ENCODE measurements at places on chromosomes 16 and 17.

GRCh38 chr16:79808731-79809130 is 208.2 kb upstream of the MAF start:
- no peak for DNase-seq

- DNase-seq: no peak
These were observed 153.4 kb downstream of the ZFHX3 start for GRCh38 chr16:72894293-72895151.

DNA sequence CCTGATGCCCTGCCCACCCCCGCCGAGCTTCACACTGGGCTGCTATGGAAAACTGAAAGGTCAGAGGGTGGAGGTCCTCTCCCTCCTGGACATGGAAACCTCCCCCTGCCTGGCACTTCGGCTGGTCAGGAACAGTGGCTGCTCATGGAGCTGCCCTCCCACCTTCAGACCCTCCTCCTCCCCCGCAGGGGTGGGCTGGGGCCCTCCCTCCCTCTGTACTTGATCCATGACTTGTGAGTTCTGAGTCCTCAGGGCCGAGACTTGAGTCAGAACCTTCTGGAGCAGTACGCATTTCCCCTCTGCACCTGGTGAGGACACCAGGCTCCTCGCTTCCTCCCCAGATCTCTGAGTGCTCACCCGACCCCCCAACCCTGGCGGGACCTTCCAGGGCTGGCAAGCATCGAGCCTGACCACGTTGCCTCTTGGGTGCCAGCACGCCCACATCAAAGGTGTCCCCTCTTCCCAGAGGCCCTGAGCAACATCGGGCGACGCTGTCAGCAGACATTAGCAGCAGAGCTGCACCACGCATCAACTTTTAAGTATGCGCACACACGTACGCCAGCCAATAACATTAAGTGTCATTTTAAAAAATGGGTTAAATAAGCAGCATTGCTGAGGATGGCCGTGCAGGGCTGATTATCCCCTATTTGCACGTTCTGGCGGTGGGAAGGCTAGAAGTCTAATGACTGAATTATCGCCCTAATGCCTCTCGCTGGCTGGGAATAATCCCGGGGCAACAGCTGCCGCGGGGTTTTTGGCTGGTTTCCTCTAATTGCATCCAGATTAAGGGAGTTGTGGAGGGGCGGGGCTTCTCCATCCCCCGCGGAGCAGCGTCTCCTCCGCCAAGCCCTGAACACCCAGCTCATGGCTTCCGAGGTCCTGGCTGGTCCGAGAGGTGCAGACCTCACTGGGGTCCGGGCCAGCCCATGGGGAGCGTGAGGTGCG is 98.0 kb downstream of the TBC1D16 start:
- no peak for DNase-seq

- DNase-seq: no peak
These were observed 57.9 kb upstream of the TNRC6A start for GRCh38 chr16:24671455-24671954.

- DNase-seq: peak; percentile 53
These were observed 1.8 kb downstream of the MAP3K14 start for GRCh38 chr17:45314741-45315647.

- DNase-seq: no peak
These were observed 35.1 kb downstream of the CDH1 start for GRCh38 chr16:68772030-68772681.

DNA sequence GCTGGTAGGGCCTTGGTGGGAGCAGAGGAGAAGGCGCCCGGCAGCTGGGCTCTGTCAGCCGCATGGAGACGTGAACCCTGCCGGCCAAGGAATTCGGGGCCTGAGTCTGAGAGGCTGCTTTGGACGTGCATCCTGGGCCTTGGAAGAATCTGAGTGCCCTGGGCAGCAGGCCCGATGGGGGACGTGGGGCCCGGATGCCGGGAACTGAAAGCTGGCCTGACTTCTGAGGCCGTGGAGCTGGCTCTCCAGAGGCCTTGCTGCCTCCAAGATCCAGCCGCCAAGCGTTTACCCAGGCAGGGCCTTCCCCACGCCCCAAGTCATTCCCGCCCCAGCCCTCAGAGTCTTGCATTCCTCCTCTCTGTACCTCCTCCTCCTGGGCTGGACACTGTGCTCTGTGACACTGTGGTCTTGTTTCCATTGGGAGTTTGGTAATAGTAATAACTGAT is 37.2 kb downstream of the NKD1 start:
- no peak for DNase-seq

- no peak for DNase-seq
These were observed 252.1 kb downstream of the PHKB start for GRCh38 chr16:47713225-47713595.

DNA sequence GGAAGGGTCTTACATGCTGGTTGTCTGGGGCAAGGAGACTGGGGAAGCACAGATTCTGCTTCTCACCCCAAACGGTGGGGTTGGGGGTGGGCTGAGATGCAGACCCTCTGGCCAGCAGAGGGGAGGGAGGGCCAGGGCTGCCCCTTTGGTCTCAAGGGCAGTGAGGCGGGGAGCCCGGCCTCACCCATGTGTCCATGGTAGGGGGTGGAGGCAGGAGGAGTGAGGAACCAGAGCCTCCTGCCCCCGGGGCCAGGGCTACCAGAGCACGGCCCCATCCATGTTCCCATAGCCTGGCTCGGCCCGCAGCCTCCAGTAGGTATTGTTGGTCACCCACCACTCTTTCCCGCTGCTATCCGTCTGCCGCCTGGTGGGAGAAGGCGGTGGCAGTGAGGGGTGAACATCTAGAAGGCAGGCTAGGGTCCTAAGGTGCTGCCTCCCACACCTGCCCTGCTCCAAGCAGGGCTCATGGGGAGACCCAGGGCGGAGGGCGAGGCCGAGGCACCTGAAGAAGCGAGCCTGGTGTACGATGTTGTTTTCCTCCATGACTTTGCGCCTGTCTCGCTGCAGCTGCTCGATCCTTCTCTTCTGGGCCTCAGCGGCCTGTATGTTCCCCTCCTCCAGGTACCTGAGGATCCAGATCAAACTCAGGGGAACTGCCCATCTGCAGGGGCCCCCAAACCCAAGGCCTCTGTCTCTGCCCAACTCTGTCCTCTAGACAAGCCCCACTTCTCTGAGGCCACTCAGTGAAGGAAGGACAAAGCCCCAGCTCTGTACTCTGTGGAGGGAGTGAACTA is 13.4 kb downstream of the OSBPL7 start:
- DNase-seq: no peak

DNA sequence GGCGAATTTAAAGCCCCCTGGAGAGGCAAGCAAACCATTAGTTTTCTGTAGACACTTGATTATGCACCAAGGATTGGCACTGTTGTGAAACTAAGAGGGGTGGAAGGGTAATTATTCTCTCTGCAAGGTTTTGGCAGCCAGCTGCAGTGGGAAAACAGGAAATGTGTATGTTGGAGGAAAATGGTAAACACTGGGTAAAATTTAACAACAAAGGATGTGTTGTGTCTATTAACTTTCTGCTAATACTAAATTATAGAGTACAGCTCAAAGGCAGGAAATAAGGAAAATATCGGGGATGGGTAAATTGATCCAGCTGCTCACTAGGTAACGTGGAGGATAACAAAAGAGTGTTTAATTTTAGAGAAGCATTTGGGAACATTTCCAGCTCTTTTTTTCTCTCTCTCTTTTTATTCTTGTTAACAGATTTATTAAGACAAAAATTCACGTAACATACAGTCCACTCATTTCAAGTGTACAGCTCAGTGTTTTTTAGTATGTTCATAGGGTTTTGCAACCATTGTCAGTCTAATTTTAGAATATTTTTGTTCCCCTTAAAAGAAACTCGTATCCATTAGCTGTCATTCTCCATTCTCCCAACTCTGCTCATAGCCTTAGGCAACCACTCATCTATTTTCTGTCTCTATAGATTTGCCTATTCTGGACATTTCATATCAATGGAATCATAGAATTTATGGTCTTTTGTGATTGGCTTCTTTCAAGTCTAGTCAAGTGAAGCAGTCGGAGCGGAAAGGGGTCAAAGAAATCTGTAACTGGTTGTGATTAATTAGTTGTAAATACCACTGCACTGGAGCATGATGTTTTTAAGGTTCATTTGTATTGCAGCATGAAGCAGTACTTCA is 41.8 kb downstream of the TANGO6 start:
- no peak for DNase-seq

GRCh38 chr16:54286366-54287130 is at the start of gene IRX3:
Gene IRX3, minus strand, starts transcription at chr16:54286787. Its CDS starts 737 bp downstream, at chr16:54286050.
- DNase-seq: no peak

GRCh38 chr16:79130616-79131015 is 469.9 kb downstream of the MAF start:
- DNase-seq: no peak

DNA sequence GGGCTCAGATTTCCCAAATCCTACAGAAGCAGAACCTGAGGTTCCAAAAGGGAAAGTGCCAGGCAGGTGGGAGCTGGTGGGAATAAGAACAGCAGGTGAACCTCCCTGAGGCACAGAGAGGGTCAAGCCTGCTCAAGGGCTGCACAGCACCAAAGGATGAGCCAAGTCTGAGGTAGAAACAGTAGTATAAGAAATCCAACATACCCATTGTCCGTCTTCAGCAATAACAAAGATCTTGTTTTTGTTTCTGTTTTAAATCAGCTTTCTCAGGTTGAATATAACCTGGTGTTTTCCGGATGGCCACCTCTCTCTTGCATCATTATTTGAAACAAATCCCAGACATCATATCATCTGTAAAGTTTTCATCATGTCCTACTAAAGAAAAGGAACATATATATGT is 10.6 kb upstream of the CES3 start:
- no peak for DNase-seq

GRCh38 chr16:89847051-89847939 is 19.0 kb downstream of the SPIRE2 start:
- no peak for DNase-seq

All from CD4-positive, alpha-beta T cell treated with Interferon alpha-2 for 1 hour (primary cell).